ENCODE measurements at places on chromosomes 16 and 17.

DNA sequence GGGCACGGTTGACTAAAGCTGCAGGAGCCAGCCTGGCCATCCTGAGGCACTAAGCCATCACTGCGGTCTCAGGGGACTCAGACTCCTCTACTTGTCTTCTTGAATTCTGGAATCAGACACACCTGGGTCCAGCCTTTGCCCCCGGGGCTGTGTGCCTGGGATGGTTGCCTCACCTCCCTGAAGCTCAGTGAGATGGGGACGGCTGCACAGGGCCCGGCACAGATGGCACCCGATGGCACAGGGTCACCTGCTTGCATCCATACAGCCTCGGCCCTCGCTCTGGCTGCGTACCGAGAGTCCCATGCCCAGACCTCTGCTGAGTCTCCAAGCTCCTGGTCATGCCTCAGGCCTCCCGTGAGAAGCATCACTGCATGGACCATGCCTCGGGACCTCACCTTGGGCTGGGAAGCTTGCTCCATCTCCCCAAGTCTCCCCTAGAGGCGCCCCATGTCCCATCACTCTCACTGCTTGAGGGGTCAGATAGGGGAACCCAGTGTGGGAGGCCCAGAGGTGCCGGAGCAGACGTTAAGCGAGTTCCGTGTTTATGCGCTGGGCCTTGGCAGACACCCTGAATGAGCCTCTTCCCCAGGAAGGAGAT lies 316.3 kb downstream of the SEC14L1 start:
- no peak for DNase-seq

DNA sequence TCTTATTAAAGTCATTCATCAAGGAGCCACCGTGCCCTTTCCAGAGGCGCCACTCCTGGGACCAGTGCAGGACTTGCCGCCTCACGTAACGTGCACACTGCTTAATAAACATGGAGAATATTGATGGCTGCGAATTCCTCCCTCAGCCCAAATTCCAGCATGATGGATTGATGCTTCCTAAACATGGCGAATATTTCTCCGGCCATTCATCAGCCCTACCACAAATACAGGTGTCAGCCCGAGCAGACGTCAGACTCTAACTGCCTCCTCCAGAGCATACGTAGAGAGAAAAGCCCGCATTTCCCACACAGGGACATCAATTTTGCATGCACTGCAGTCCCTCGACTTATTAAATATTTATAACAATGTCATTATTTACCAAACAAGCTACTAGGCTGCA lies 97.0 kb downstream of the USP31 start:
- DNase-seq = no peak

GRCh38 chr16:69691980-69692911 lies 34.1 kb downstream of the NQO1 start:
- DNase-seq = no peak

- DNase-seq = no peak
Observed at GRCh38 chr17:32298298-32298697, 32.7 kb downstream of the RHBDL3 start.

GRCh38 chr16:4803401-4803844 lies 990 bp upstream of the ROGDI start:
- DNase-seq = no peak

- no peak for DNase-seq
Observed at GRCh38 chr17:13562271-13562800, 39.4 kb downstream of the HS3ST3A1 start.

GRCh38 chr16:50548909-50549560 lies 839 bp downstream of the NKD1 start:
- DNase-seq = no peak

- DNase-seq = no peak
Observed at GRCh38 chr17:13398091-13398490, 203.6 kb downstream of the HS3ST3A1 start.

- DNase-seq = no peak
Observed at GRCh38 chr16:6104428-6104827, 1006.8 kb upstream of the EEF2KMT start.

DNA sequence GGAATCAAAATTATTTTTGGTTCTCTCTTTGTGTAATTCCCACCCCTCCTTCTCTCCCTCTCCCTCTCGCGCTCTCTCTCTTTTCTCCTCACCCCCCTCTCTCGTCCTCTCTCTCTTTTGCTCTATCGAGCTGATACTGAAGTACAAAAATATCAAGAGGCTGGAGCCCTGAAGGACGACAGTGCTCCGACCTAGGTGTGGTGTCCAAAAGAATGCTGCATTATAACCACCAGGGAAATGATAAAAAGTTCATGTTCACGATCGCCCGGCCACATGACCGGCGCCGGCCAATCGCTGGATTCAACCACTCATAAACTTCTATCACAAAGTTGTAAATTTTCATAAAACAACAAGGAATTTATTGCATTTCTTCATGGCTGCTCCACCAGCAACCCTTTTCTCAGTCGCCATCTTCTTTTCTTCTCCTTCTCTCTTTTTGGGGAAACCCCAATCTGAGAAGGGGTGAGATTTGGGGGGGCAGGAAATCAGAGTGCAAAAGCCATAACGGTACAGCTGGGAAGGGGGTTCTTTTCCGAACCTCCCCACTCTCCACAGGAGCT lies at the start of gene HOXB6:
HOXB6 (minus strand) TSS at position 217 of the 560 bp plus-strand sequence. CDS start 6,836 bp downstream, outside the sequence.
- DNase-seq = no peak

GRCh38 chr16:53651357-53651756 lies 52.3 kb downstream of the RPGRIP1L start:
- DNase-seq = no peak

DNA sequence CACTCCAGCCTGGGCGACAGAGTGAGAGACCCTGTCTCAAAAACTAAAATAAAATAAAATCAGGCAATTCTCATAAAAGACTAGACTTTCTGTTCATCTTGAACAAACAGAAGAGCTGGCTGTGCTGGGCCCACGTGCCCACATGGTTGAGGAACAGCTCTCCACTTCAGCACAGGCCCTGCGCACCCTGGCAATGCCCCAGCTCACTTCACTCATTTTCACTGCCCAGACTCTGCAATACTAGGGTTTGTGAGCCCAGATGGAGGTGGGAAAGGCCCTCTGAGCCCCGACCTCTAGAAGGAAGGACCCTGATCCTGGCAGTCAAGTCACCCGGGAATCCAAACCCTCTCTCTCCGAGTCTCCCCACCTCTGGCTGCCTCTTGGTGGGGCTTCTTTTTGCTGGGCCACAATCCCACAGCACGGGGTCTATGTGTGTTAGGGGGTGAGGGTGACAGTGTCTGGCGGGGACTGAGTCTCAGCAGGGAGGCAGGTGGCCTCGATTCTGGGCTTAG lies 14.8 kb downstream of the MYLK3 start:
- no peak for DNase-seq

- DNase-seq = no peak
Observed at GRCh38 chr17:82831041-82831817, 8.6 kb downstream of the ZNF750 start.

DNA sequence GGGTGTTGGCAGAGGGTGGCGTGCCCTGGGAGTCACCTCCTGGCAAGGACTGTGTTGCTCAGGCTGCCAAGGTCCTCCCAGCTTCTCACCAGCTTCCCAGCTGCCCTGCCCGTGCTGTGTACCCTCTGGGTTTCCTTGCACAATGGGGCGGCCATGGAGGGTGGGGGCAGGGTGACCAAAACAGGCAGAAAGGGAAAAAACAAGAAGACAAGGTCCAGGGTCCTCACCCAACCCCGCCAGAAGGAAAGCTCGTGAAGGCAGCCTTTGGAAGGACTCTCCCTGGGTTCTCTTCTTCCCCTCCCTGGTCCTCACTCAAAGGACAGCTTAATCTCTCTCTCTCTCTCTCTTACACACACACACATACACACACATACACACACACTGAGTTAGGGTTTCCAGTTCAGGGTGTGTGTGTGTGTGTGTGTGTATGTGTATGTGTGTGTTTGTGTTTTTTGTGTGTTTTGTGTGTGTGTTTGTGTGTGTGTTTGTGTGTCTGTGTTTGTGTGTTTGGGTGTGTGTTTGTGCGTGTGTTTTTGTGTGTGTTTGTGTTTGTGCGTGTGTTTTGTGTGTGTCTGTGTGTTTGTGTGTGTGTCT lies 2.0 kb downstream of the SLC13A5 start:
- DNase-seq = no peak

- no peak for DNase-seq
Observed at GRCh38 chr16:976389-976931, 5.1 kb upstream of the SOX8 start.

- no peak for DNase-seq
Observed at GRCh38 chr16:1614456-1615102, 2.4 kb downstream of the CRAMP1 start.

- DNase-seq = no peak
Observed at GRCh38 chr17:77503916-77504651, 363.3 kb downstream of the SEC14L1 start.

GRCh38 chr16:68244481-68244902 lies 681 bp upstream of the PLA2G15 start:
- DNase-seq = no peak

DNA sequence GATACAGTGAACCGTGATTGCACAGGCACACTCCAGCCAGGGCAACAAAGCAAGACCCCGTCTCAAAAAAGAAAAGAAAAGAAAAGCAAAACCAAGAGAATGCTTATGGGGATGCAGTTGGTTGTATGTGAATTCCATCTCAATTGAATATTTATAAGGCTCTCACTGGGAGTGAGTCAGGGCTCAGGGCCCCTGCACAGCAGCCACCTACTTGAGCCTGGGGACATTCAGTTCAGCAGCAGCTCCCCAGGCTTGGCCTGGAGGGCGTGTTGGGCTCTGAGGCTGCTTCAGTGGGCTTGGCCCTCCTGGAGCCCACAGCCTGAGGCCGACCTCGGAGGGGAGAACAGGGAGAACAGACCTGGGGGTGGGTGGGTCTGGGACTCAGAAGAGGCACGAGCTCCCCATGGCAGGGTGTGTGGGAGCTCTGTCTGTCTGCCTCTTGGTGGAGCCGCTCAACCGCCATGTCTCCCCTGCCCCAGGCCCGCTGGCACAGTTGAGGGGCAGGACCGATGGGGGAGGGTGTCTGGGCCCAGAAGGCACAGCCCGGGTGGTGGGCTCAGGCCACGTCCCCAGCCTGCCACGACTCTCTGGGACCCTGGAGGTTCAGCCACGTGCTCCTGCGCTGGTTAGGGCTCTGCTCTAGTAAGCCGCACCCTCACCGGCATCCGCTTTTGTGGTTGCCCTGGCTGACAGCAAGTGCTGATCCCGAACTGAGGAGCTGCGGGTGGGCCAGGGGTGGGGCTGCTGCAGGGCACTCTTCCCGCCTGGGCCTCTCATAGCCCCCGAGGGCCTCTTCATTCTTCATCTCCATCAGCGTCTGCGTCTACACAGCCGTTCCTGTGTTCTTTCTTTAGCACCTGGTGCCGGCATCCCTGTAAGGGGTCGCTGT lies 24.8 kb downstream of the ZFPM1 start:
- DNase-seq = peak; percentile 27

GRCh38 chr17:28928061-28928460 lies 23.3 kb downstream of the PHF12 start:
- DNase-seq = no peak

DNA sequence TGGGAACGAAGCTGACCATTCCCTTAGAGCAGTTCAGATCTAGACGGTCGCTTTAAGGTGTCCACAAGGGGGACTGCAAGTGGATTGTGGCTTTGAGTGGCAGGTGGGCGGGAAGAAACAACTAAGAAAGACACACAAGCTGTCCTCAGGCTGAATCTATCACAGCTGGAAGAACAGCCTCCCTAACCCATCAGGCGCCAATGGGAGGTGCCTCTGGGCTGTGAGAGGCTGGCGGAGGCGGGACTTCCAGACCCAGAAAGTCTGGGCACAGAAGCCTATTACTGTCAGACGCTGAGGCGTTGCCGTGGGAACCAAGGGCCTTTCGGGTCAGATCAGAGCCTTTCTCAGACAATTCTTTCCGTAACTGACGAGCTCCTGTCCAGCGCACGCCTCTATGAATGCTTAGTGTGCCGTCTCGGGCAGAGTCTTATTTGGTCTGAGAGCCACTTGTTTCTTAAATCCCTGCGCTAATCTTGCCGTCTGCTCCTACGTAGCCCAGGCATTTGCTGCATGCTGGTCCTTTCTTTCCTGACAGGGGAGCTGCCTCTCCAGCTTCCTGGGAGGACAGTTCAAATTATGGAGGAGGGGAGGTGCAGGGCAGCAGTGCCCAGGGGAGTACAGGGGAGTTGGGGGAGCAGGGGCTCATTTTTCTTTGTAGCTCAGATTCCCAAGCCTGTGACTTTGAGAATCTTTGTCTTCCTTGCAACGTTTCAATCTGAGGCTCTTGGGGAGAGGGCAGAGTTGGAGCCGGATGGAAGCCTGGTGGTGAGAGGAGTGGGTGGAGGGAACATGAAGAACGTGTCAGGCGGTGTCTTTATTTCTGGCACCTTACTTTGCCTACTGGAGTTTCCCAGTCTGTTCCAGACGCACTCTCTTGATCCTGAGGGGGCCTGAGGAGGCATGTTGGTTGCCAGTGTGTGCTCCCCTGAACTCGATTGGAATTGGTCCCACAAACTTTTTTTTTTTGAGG lies 618.7 kb downstream of the KCNJ18 start:
- DNase-seq = no peak

- no peak for DNase-seq
Observed at GRCh38 chr16:77739559-77739892, 17.2 kb downstream of the NUDT7 start.

- DNase-seq = no peak
Observed at GRCh38 chr16:21526923-21527807, 72.2 kb upstream of the METTL9 start.

DNA sequence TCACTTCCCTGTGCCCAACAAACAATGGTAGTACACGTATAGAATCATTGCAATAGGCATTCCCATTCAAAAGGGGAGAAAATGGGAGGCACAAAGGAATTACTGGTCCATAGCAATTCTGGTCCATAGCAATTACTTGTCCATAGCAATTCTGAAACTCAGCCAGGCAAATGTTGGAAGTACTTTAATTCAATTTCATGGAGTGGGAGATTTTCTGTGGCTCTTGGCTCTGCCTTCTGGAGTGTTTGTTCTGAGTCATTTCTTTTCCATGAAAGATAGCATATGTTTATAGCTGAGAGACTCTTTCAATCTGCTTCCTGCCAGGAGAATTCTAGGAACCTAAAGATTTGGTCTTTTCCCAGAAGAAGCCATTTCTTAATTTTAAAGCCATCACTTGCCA lies 182.8 kb upstream of the ELAC2 start:
- no peak for DNase-seq

DNA sequence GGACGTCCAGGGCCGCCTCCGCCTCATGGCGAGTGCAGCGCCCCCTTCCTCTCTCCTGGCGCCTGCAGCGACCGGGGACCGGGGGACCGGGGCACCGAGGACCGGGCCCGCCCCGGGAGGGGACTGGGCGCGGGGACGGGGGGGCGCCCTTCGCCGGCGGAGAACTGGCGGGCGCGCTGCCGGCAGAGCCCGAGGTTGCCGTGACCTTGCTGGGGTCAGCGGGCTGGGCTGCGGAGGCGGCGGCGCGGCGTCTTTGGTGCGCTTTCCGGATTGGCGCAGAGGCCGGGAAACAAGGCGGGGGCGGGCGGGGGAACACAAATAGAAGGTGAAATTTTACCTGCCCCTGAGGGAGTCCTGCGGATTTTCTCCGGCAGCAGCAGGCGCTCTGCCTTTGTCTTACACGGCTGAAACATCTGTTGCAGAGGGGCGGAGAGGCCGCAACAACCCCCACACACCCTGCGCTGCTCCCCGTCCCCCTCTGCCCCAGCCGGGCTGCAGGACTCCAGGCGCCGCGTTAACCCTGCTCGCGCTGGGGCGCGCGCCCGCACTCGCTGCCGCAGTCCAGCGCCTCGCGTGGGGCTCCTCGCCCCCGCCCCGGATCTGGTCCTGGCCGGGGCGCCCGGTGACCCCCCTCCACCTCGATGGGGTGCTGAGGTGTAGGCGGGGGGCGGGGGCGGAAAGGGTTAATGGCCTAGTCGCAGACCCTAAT lies 53.5 kb downstream of the SREBF1 start:
- DNase-seq = peak; percentile 59

GRCh38 chr17:29041091-29041490 lies 1.9 kb upstream of the PIPOX start:
- no peak for DNase-seq

- DNase-seq = no peak
Observed at GRCh38 chr17:73546114-73546513, 98.1 kb downstream of the SDK2 start.
